ENCODE measurements at places on chromosomes 5 and 9.

- no peak for DNase-seq
These were observed 88.4 kb upstream of the RGS7BP start for GRCh38 chr5:64417390-64417789.

DNA sequence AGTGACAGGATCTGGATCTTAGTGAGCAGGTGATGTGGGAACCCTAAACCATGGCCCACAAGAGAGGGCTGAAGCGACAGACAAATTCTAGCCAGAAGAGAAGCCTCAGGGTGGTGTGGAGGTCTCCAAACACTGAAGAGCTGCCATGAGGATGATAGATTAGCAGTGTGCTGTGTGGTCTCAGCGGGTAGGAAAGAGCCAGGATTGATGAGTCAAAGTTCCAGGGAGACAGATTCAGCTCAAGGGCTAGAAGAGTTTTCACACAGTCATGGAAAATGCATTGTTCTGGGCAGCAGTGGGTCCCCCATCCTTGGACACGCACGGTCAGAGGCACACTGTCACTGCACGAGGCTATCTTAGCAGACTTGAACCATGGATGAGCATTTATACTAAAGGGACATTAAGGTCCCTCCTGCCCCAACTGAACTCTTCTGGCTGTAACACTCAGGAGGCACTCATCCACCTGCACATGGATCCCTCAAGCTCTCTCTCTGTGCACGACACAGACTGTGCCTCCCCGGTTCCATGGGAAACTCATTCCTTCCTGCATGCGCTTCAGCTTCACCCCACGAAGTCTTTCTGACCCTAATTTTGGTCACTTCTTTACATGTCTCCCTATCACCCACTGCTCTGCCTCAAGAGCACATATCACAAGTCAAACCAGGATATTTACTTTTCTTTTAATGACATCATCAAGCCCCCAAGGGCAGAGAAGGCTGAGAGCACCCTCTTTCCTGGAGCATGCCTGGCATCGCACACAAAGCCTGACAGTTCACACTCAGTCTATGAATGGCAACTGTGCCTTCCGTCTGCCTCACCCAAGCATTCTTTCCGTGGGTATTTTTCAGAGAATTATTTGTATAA lies 84.8 kb downstream of the TLE1 start:
- DNase-seq, result no peak

DNA sequence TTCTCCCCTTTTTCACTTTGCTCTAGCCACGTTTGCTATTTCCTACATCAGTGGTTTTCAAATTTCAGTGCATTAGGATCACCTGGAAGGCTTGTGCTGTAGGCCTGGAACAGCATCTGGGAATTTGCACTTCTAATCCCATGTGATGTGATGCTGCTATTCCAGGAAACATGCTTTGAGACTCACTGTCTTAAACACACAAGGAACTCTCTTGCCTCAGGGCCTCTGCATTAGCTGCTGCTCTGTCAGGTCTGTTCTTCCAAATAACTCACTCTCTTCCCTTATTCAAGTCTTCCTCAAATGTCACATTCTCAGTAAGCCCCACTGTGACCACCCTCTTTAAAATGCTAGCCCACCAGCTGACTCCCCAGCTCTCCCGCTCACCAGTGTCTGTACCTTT lies 204.0 kb downstream of the DNAH5 start:
- DNase-seq, result no peak

GRCh38 chr9:72579880-72580550 lies 58.6 kb downstream of the TMC1 start:
- DNase-seq, result no peak

GRCh38 chr5:88172847-88173758 lies 95.5 kb downstream of the TMEM161B start:
- no peak for DNase-seq

DNA sequence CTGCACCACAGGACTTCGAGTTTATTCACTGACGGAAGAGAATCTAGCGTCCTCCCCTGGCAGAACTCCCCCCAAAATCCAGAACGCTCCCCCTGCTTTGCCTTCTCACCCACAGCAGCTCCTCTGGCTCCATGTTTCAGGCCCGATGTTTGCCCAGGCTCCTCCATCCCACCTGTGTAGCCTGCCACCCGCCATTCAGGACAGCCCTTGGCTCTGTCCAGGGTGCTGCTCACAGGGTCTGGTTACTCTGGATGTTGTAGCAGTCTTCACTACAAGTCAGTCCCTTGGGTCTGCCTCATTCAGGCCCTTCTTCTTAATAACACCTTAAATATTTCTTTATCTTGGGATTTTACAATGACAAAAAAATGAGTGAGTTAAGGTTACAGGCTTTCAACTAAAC lies 41.3 kb upstream of the SV2C start:
- no peak for DNase-seq

- no peak for DNase-seq
These were observed 1738.8 kb downstream of the EFNA5 start for GRCh38 chr5:105931881-105932421.

DNA sequence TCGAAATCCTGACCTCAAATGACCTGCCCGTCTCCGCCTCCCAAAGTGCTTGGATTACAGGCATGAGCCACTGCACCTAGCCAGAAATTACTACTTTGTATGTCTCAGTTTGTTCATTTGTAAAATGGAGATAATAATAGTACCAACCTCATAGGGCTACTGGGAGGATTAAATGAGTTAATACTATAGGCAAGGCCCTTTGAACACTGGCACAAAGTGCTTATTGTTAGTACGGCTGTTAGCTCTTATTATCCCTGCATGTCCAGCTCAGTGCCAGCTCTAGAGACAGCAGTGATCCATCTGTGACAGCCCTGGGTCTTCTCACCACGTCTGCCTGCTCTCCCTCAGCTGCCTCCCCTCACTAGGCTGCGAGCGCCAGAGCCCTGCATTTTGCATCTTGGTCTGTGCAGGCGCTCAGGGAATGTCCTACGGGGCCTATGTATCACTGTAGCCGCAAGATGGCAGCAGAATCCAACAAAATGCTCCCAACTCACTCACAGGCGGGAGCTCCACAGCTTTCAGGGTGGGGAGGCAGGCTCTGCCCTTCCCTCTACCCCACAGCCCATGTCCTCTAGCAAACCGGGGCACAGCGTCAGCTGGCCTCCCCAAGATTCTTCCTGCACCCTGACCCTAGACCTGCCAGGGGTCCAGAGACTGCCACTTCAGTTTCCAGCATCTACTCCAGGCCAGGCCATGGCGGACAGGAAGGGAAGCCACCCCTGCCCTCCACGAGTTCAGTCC lies 17.7 kb upstream of the AKNA start:
- peak; percentile 88 for DNase-seq

GRCh38 chr5:28822071-28822470 lies 1783.7 kb upstream of the CDH9 start:
- no peak for DNase-seq

DNA sequence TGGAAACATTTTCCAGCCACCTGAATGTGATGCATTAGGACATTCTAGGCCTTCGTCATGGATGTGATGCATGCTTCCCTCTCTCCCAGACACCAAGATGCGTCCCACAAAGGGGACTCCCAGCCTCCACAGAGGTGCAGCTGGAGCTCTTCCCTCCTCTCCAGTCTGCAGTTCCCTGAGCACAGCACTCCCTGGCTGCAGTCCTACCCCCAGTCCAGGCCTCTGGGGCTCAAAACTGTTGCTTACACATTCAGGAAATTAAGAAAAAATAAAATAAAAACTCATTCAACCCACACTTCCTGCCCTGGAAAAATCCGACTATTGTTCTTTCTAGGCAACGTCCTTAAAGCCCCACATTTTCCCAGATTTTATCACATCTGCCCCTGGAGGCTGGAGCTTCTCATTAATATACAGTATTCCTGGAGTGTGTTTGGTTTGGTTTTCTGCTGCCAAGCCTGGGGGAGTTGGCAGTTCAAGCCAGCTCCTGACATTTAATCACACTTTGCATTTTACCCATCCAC lies 78.4 kb upstream of the ICE1 start:
- no peak for DNase-seq

DNA sequence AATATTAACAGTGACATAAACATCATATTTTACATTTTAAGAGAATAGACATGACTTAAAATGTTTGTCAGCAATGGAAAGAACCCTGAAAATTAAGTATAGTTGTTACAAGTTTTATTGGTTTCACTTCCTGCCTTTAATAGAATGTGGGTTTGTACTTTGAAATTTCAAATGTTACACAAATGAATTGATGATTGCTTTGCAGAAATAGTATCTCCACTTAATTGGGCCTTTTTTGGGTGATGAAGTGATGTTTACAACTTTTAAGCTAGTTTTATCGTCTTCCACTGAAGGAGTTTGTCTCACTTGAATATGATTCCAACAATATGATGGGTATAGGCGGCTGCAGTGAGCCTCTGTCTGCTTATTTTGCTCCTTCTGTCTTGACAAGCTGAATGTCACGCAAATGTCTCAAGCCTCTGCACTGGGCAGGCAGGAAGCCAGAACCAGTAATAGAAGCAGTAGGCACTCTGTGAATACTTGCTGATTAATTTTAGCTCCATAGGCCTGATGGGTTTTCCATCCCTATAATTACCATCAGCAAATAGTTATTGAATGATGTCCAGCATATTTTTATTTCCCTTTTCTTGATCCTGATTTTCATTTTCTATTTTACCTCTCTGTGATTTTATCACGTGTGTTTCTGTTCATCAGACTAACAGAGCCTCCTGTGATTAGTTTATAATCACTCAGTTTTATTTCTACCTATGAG lies 10.6 kb upstream of the NR3C1 start:
- DNase-seq, result no peak

DNA sequence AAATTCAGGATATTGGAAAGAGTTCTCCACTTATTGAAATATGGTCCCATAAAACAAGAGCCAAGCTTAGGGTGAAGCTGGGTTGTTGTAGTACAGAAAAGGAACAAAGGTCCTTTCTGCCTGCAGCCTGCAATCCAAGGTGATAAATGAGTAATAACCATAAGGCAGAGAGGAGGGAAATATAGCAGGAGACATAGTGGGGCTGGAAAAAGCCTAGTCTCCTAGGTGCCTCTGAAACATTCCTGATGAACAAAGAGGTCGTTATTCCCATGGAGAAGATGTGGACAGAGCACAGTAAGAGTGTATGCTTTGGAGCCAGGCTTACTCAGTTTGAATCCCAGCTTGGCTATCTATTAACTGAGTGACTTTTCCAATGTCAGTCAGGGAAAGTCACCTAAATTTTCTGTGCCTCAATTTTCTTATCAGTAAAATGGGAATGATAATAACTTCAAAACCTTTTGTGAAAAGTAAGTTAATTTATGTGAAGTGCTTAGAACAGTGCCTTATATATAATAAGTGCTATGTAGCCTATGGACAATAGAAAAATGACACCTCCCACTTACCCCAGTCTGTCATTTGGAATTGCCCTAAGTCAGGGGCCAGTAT lies 110.8 kb upstream of the GRIN3A start:
- DNase-seq, result no peak

GRCh38 chr5:150410524-150411244 lies 2.0 kb downstream of the CD74 start:
- DNase-seq, result no peak

GRCh38 chr5:160493806-160494338 lies 72.2 kb downstream of the PTTG1 start:
- no peak for DNase-seq

- DNase-seq, result no peak
These were observed 153.9 kb downstream of the ELAVL2 start for GRCh38 chr9:23672151-23672550.

- DNase-seq, result no peak
These were observed 40.6 kb downstream of the SGCD start for GRCh38 chr5:156367597-156367996.

- no peak for DNase-seq
These were observed 45.4 kb downstream of the ANGPTL2 start for GRCh38 chr9:127076860-127077643.

GRCh38 chr5:79399046-79399445 lies 114.9 kb downstream of the HOMER1 start:
- DNase-seq, result no peak

- DNase-seq, result no peak
These were observed 47.5 kb downstream of the RASGRF2 start for GRCh38 chr5:81007637-81008027.

DNA sequence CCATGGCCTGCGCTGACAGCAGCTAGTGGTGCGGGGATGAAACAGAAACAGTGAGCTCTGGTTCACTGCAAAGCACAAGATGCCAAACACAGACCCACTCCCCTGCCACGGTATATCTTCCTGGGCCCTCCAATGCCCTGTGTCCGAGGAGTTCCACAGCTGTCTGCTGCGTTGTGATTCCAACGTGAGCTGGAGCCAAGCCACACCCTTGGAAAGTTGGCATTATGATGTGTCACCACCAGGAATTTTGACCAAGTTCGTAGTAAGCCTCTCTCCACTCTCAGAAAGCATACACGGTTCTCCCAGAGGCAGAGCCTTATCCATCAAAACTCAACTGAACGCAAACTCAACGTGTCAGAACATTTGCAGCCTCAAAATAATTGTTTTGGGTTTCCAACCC lies 55.6 kb downstream of the MACROH2A1 start:
- no peak for DNase-seq

DNA sequence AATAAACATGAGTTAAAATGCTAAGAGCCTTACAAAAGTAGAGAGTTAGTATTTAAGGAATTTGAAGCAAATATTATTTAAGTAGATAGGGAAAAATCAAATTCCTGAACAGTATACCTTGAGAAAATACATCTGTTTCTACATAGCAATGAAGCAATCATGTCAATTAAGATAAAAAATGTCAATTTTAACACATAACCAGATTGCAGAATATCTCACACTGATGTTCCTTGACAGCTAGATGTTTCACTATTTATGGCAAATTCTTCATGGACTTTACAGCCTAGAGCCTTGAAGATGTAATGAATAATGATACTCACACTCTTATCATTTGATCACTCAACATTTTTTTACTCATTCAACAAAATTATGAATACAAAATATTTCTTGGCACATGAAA lies 708.2 kb upstream of the PTPRD start:
- no peak for DNase-seq

GRCh38 chr5:124634228-124634739 lies 112.2 kb downstream of the ZNF608 start:
- no peak for DNase-seq

GRCh38 chr5:1111727-1112289 lies at the start of gene SLC12A7:
SLC12A7 (minus strand) TSS chr5:1112063; CDS start chr5:1111991, 72 bp downstream.
- DNase-seq, result peak; percentile 83

GRCh38 chr9:15157381-15157780 lies 149.6 kb downstream of the TTC39B start:
- no peak for DNase-seq

DNA sequence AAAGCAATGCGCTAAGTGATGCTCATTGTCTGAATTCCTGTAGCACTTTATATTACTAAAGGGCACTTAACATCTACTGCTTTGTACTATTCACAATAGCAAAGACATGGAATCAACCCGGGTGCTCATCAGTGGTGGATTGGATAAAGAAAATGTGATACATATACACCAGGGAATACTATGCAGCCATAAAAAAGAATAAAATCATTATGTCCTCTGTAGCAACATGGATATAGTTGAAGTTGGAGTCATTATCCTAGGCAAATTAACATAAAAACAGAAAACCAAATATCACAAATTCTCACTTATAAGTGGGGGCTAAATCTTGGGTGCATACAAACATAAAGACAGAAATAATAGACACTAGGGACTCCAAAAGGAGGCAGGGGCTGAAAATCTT lies 308.3 kb downstream of the TRPM3 start:
- no peak for DNase-seq

Measured in GM10248 (cell line).